Activated naive CD4-positive, alpha-beta T cell treated with Interleukin-2 at 50 U/mL for 16 hours (primary cell): ENCODE measurements at places on chromosomes 3 and 15.

GRCh38 chr3:66353530-66353929 is 132.7 kb downstream of the SLC25A26 start:
- no peak for DNase-seq

- DNase-seq, result no peak
These were observed 493.1 kb downstream of the MECOM start for GRCh38 chr3:169170456-169170855.

- DNase-seq, result no peak
These were observed 23.7 kb downstream of the ATRIP start for GRCh38 chr3:48470286-48470685.

- no peak for DNase-seq
These were observed 127.2 kb downstream of the EBLN2 start for GRCh38 chr3:73188707-73189106.

DNA sequence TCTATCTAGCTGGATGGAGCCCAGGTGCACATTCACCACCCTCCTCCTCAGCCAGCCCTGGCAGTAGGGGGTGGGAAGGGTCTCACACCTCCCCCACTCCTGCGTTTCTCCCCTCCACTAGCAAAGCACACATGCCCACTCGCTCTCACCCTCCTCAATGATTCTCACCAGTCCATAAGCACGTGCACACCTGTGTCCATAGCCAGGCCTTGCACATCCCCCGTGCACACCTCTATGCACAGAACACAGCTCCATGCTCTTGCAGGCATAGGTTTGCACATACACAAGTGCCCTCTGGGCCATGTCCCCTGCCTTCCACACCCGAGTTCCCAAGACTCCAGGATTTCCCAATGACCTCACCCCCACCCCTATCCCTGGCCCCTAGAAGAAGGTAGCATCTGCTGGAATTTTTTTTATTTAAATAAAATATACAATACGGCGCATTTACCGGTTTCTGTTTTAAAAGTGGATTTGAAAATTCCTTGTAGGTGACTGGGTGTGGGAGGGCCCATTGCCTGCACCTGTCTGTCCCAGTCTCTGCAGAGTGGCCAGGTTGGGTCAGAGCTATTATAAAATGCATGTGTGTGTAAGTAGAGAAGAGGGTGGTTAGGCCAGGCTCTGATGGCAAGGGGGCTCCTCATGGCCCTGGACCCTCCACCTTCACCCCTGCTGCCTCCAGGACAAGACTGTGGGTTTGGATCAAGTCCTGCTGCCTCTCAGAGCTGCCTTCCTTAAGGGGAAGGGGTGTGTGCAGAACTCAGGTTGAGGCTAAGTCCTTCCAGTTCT is 49.1 kb downstream of the HCN4 start:
- no peak for DNase-seq

GRCh38 chr15:93252780-93253179 is 163.8 kb upstream of the RGMA start:
- no peak for DNase-seq

DNA sequence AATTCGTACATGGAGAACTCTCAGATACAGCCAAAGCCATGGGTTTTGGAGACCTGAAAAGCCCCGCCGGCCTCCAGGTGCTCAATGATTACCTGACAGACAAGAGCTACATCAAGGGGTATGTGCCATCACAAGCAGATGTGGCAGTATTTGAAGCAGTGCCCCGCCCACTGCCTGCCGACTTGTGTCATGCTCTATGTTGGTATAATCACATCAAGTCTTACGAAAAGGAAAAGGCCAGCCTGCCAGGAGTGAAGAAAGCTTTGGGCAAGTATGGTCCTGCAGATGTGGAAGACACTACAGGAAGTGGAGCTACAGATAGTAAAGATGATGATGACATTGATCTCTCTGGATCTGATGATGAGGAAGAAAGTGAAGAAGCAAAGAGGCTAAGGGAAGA is 23.5 kb downstream of the MYO5A start:
- DNase-seq, result no peak

DNA sequence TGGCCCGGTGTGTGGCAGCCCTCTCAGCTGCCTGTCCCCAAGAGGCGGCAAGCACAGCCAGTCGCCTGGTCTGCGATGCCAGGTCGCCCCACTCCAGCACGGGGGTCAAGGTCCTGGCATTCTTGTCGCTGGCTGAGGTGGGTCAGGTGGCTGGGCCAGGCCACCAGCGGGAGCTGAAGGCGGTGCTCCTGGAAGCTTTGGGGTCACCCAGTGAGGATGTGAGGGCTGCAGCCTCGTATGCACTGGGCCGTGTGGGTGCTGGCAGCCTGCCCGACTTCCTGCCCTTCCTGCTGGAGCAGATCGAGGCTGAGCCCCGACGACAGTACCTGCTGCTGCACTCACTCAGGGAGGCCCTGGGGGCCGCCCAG is 20.8 kb downstream of the CAND2 start:
- DNase-seq, result no peak

DNA sequence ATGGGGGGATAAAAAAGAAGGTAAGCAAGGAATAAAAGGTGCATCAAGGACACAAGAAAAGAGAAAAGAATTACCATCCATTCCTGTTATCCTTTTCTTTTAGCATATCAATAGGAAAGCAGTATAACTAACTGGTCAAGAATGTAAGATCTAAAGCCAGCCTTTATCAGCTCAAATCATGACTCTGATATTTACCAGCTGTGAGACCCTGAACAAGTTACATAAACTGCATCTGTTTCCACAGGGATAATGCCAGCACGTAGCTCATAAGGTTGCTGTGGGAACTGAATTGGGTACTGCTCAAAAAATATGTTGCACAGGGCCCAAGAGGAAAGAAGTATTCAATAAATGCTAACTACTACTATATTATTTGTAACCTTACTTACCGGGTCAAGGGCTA is 1092.2 kb upstream of the CFAP20DC start:
- no peak for DNase-seq

DNA sequence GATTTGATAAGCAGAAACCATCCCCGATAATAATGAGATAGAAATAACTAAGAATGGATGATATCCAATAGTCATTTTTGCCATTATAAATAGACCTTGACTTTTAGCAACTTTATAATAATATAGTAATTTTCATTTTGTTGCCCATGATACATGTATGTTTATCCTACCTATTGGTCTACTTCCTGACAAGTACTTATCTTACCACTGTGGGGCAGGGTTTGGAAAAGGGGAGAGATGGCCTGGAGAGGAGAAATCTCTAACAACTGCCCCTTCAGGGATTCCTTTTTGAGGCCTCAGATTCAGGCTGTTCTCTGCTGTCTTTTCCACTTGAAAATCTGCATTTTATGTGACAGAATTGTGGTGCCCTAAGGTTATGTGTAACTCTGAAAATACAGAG is 42.2 kb downstream of the FAM98B start:
- DNase-seq, result no peak
